ENCODE measurements at places on chromosomes 7 and 10.
A peak's percentile ranks its signal among the peaks of the same experiment; 100 is the strongest.

DNA sequence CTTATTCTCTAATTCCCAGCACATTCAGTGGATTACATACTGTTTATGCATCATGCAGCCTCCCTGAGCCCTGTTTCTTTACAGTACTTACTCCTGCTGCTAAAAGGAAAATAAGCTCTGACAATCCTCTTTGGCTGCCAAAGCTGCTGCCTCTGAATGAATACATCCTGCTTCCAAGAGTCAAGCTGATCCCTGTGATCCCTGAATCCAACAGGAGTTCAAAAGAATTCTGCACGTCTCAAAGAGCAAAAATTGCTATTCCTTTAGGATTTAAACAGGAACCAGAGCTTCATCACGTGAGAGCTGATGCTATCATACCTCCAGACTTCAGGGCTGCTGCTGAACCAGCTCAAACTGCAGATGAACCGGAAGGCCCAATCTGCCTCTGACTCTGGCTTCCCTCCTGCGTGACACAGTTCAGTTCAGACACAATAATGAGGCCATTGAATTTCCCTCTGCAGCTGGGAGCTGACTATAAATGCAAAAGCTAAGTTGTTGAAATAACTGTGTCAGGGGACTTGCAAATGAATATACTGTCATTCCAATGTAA is 851.0 kb upstream of the PHF14 start:
- no peak for DNase-seq

- DNase-seq, result no peak
These were observed 89.4 kb downstream of the CYTH3 start for GRCh38 chr7:6182993-6183392.

- no peak for DNase-seq
These were observed 107.4 kb downstream of the GSAP start for GRCh38 chr7:77308792-77309191.

DNA sequence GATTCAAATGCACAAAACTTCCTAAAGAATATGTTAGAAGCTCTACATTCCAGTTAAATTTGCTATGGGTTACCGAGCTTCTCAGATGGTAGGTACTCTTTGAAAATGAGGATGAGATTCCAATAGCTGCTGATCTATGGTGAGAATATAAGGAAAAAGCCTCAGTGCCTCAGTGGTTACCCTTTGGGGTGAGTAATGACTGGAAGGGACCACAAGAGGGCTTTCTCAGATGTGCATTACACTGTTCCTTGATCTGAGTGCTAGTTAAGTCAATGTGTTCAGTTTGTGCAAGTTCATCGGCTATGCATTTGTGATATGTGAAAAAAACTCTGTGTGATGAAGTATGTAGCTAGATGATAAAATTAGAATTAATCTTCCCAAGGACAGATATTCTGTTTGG is 3.5 kb downstream of the NRCAM start:
- DNase-seq, result no peak

DNA sequence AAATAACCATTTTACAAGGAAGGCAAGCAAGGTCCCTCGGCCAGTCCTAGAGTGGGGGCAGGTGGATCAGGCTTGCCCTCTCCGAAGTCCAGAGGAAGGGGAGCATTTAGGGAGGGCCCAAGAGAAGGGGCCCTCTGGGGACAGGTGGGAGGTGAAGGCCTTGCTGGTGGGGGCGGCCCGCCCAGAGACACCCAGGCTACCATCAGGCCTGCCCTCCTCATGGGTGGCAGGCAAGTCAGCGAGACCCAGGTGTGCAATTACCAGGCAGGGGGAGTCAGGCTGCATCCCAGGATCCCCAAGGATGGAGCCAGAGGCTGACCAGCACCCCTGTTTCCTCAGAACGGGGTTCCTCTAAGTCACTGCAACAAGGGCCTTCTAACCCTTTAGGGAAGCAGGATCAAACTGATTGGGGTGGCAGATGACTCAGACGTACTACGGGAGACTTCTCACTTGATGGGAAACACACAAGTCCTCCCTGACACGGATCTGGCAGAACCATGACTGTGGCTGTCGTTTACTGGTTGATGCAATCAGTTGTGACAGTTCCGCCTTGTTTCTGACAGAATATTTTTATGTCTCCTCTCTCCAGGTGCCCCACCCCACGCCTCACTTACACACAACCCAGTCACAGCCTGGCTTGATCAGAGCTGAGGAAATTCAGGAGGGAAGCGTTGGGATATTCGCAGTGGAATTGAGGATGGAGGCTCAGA is 8.2 kb downstream of the LOXL4 start:
- DNase-seq, result no peak

DNA sequence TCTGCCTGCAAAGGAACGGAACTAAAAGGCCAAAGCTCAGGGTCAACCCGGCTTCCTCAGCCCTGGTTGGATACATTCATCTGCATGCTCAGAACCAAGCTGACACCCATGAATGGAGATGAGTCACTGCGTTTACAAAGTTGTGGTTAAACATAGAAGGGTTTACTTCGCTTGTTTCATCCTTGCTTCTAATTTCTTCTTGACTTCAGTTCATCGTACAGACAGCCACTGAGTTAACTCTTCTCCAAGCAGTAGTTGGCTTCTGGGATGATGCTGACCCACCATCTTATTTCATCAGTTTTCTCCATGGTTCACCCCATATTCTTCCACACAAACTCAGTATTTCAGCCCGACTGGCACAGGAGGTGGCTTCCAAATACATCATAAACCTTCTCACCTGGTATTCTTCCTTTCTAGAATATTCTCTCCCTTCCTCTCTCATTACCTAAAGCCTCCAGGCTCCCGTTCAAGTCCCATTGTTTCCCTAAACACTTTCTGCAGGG is 166.3 kb upstream of the RNF32 start:
- no peak for DNase-seq

DNA sequence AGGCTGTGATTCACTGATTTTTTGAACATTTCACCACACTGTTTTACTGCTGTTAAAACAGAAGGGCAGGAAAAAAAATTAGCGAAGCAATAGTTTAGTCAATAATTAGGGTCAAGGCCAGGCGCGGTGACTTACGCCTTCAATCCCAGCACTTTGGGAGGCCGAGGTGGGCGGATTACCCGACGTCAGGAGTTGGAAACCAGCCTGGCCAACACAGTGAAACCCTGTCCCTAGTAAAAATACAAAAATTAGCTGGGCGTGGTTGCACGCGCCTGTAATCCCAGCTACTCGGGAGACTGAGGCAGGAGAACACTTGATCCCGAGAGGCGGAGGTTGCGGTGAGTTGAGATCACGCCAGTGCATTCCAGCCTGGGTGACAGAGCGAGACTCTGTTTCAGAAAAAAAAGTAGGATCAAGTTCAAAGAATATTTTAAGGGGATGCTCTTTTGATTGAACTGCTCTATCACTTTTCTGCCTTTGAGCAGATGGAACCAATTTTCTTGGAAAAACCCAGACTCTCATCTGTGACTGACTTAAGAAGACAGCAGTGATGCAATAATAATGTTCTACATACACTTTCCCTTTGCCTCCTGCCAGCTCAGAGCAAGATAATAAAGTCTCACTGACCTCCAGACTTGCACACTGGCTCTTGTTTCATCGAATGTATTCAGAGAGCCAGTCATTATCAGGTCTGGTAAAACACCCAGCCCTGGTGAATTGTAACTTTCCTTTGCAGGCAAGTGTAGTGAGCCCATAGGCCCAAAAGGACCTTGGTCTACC is 1.6 kb upstream of the PPA1 start:
- no peak for DNase-seq

- DNase-seq, result no peak
These were observed 73.4 kb downstream of the VIPR2 start for GRCh38 chr7:159071260-159071659.

GRCh38 chr7:158018098-158018762 is 569.4 kb downstream of the PTPRN2 start:
- DNase-seq, result no peak

DNA sequence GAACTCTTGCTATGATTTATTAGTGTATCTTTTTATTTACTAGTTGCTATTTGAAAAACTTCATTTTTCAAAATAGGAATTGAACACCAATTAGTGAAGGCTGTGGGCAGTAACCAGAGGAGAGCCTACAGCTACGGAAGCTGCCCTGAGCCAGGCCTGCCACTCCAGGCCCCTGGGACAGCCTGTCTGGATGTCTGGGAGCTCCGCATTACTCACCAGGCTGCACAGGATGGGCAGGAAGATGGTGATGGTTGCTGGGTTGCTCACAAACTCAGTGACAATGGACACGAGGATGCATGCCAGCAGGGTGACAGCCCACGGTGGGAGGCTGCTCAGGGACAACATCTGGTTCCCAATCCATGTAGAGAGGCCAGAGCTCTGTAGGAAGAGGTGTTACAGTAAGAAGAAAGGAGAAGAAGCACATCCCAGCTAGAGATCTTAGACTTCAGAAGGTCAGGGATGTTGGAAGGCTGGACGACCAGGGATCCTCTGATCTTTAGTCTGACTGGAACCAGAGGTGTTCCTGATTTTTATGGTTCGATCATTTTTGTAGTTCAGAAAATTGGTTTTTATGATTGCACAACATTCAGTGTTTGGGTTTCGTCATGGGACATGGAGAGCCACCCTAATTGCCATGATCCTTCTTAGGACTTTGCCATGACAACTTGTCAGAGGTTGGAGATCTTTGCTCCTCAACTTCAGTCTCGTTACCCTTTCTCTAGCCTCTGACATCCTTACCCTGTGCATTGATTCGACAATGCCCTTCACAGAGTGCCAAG is 23.2 kb downstream of the STMP1 start:
- no peak for DNase-seq

DNA sequence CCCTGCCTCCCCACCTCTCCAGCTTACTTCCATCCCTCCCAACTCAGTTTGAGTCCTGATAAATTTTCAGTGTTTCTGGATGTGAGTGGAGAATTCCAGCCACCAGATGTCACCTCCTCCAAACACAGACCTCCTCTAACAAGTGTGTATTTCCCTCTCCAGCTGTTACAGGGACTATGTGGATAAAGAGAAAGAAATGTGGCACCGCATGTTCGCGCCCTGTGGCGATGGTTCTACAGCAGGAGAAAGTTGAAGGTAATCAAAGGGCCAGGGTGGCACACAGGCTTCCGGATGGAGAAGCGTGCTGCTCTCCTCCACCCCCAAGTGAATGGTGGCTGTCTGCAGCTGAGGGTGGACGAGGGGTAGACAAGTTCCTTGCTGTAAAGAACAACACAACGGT is 14.7 kb downstream of the FKBP6 start:
- no peak for DNase-seq

- DNase-seq, result peak; percentile 68
These were observed 19.6 kb upstream of the CFAP46 start for GRCh38 chr10:132961787-132962622.

DNA sequence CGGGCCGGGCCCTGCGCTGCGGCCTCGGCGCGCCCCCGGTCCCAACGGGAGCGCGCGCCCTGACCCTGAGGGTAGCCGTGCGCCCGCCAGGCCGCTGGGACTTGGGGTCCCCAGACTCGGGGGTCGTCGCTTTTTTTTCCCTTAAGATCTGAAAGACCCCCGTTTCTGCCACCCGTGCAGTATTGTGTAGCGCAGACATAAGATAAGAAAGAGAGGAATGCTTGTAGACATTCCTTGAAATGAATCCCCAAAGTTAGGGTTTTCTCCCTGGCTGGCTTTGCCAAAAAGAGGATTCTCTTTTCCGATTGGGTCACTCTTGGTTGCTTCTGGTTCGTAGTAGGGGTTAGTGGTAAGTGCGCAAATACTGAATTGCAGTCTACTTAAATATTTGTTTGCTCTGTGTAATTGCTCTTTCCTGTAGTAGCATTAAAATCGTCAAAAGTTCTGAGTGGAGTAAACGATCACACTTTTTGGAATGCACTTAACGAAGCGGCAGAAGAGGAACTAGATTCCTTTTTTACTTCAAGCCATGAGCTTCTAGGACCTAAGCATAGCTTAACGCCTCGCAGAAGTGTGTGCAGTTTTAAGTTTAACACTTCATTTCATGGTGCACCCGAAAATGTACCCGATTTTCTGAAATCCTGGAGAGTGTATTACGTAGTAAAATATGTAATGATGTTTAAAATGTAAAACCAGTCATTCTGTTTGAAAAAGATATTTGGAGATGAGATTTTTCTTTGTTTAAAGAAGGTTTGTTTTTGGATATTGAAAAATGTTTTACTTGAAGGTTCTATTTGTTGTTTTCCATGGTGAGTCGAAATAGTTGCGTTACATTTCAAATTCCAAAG is 1.3 kb downstream of the CUL1 start:
- no peak for DNase-seq

GRCh38 chr7:151254316-151254715 is 5.8 kb upstream of the SMARCD3 start:
- DNase-seq, result no peak

DNA sequence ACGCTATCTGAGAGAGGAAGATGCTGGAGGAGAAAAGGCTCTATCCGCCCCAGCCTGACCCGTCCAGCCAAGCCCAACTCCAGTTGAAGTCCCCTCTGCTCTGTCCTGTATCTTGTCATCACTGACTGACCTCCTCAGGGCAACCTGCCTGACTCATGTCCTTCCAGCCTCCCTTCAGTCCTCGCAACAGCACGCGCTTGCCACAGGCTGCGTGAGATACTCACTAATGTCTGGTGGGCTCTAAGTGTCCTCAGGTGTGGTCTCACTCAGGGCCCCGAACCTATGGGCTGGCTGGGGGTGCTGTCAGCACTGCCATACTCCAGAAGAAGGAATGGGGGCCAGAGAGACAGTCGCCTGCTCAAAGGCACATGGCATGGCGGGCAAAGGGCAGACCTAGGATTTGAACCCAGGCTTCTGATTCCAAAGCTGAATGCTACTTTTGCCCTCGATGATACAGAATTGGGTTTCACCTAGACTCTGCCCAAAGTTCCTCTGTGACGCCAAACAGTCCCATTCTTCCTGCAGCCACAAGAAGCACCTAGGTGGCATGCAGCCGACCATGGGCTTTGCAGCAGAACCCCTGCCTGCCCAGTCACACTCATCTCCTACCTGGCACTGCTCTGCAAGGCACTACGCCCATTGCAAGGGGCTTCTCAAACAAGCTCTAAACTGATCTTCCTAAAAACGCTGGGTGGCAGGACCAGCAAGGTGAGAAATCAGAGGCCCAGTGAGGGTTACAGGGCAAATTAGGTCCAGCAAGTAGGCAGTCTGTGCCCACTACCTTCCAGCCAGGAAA is 8.5 kb downstream of the FAM53B start:
- DNase-seq, result no peak

GRCh38 chr10:76632767-76633051 is 1004.9 kb downstream of the KCNMA1 start:
- DNase-seq, result no peak

DNA sequence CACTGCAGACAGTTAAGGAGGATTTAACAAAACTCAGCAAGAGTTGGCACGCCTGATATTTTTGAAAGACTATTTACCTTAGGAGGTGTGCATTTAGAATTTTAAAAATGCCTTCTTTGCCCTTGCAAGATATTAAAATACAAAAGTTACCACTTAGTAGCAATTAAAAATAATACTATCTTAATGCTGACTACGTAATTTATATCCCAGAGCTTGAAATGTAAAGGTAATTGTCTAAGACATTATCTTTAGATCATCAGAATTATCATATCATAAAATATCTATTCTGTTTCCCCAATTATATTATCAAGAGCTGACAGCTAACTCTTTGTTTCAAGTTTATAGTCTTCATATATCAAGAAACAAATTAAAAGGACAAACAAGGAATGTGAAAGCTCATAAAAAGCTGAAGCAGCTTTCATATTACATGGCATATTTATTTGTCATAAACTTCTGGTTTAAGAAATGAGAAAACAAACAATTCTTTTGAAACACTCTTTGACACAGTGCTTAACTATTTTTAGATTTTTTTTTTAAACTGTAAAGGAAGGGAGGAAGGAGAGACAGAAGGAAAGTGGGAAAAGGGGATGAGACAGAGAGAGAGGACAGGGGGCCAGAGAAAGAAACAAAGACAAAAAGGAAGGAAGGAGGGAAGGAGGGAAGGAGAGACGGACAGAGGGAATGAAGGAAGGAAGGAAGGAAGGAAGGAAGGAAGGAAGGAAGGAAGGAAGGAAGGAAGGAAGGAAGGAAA is 73.5 kb downstream of the RTKN2 start:
- no peak for DNase-seq
